Sigmoid colon (tissue), 7 donors: ENCODE measurements at places on chromosomes 5 and 9. TPM values are rescaled to one million over a fixed set of nuclear protein-coding genes. Genes with fewer than 3 reads are reported as not detected.

Gene CDX1
- total RNA-seq = 1.4 TPM

Gene MVB12B
- total RNA-seq = 13.9 TPM

- no peak for DNase-seq
Measured at GRCh38 chr9:114602620-114603019, 8.5 kb upstream of the TMEM268 start.

GRCh38 chr9:41229408-41230401 is 40.6 kb upstream of the ZNG1F start:
- peak; percentile 69 for DNase-seq

- no peak for DNase-seq
Measured at GRCh38 chr5:167725741-167726140, 565.7 kb upstream of the WWC1 start.

- no peak for DNase-seq
Measured at GRCh38 chr5:148091991-148092964, 28.5 kb downstream of the SPINK5 start.
